ENCODE measurements at places on chromosomes 3 and 15. TPM values are rescaled to one million over a fixed set of nuclear protein-coding genes. Genes with fewer than 3 reads are reported as not detected.
A peak's percentile ranks its signal among the peaks of the same experiment; 100 is the strongest.

- peaks cover 15% of the 10 kb centered on the region for H3K4me1 ChIP-seq
- H3K36me3 ChIP-seq, result no peaks in the 10 kb centered on the region
- peak overlapping the region; percentile 24 for H3K27ac ChIP-seq
- DNase-seq, result no peak
- H3K27me3 ChIP-seq, result peaks cover 6% of the 10 kb centered on the region
These were observed 141.9 kb upstream of the CCDC54 start for GRCh38 chr3:107235193-107235927.

- peaks cover 59% of the 10 kb centered on the region for H3K27me3 ChIP-seq
- no peak for DNase-seq
- H3K27ac ChIP-seq, result no peak overlapping the region
- no peaks in the 10 kb centered on the region for H3K36me3 ChIP-seq
- no peaks in the 10 kb centered on the region for H3K4me1 ChIP-seq
These were observed 5.3 kb downstream of the GABRA5 start for GRCh38 chr15:26872206-26872605.

Gene TM4SF1
- total RNA-seq, result 39.4 TPM

GRCh38 chr15:62566248-62566647 is 401.2 kb upstream of the C2CD4B start:
- no peak for DNase-seq
- peaks cover 44% of the 10 kb centered on the region for H3K4me1 ChIP-seq
- H3K36me3 ChIP-seq, result peaks cover 7% of the 10 kb centered on the region
- no peak overlapping the region for H3K27ac ChIP-seq
- H3K4me3 ChIP-seq, result no peak overlapping the region
- H3K27me3 ChIP-seq, result peaks cover 3% of the 10 kb centered on the region

Gene GP9
- not detected for total RNA-seq

- no peaks in the 10 kb centered on the region for H3K36me3 ChIP-seq
- no peak overlapping the region for H3K4me3 ChIP-seq
- H3K4me1 ChIP-seq, result peaks cover 9% of the 10 kb centered on the region
- H3K27me3 ChIP-seq, result no peaks in the 10 kb centered on the region
These were observed 152.5 kb downstream of the MEX3B start for GRCh38 chr15:81893182-81893835.

GRCh38 chr3:115252679-115253078 is 105.6 kb upstream of the ZBTB20 start:
- no peaks in the 10 kb centered on the region for H3K36me3 ChIP-seq
- DNase-seq, result no peak
- H3K27me3 ChIP-seq, result no peaks in the 10 kb centered on the region
- no peak overlapping the region for H3K4me3 ChIP-seq

DNA sequence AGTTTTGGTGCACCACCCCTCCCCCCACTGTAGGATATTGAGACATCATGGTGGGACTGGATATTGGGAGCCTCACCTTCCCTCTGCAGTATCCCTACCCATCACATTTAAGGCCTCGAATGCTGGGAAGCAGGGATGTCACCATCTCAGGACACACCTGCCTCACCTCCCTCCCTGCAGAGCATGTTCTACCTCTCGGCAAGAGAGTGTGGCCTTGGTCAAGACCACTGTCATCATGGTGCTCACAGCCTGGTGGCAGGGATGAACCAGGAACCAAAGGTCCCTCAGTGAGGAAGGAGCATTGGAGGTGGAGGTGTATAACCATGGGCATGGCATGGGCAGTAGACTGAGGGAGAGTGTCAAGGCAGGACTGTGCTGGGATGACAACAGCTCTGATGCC is 104.8 kb downstream of the CORO2B start:
- H3K4me3 ChIP-seq, result no peak overlapping the region
- no peak overlapping the region for H3K27ac ChIP-seq
- peaks cover 4% of the 10 kb centered on the region for H3K27me3 ChIP-seq
- H3K36me3 ChIP-seq, result no peaks in the 10 kb centered on the region
- no peak for DNase-seq

DNA sequence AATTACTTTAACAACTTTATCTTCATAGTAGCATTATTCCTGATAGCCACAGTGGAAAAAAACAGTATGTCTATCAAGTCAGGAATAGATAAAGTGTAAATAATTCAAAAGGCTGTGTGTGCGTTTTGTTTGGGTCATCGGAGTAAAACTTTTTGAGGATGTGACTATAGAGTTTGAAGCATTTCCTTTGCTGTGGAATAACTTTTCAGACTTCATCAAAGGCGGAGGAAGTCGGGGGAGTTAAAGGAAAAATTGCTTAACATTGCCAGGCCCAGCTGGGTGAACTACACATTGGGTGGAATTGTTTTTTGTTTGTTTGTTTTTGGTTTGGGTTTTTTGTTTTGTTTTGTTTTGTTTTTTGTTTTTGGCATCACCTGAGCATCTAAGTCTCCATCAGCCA is 70.4 kb upstream of the CRTC3 start:
- no peaks in the 10 kb centered on the region for H3K27me3 ChIP-seq
- H3K4me3 ChIP-seq, result no peak overlapping the region
- no peak for DNase-seq
- peaks cover 15% of the 10 kb centered on the region for H3K4me1 ChIP-seq
- H3K27ac ChIP-seq, result no peak overlapping the region

DNA sequence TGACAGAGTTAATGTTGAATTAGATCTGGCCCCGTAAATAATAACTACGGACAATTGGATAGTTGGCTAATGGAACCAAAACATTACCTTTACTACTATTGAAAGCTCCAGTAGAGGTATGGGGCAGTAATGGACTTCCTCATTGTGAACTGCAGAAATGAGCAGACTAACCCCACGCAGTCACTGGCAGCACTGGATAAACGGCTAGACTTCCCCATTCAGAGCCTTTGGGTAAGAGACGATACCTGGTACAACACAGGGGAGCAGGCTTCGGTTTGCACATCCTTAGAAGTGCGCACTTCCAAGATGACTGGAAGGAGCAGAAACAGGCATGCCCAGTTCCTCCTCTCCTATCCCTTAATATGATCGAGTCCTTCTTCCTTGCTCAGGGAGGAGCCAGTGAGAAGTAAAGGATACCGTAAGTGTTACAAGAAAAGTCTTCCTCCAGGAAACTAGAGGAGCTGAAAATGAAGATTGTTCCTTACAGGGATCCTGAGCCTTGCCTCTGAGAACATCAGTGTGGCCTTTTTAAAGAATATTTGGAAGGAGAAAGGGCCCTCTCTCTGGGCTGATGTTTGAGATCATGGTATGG is 100.5 kb upstream of the NECTIN3 start:
- DNase-seq, result no peak
- H3K27me3 ChIP-seq, result no peaks in the 10 kb centered on the region
- H3K4me1 ChIP-seq, result no peaks in the 10 kb centered on the region

Gene UBAP1L
- total RNA-seq, result 2.6 TPM

DNA sequence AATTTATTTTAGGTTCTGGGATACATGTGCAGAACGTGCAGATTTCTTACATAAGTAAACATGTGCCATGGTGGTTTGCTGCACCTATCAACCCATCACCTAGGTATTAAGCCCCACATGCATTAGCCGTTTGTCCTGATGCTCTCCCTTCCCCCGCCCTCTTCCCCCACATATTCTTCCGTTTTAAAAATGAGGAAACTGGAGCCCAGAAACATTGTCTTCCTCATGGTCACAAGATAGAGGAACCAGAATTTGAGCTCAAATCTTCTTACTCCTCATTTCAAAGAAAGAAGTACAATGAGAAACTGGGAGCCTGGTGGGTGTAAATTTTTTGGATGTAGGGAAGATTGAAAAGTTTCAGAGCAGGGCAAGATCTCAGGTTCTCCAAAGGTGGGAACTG is 56.1 kb upstream of the USP3 start:
- no peak for DNase-seq
- no peak overlapping the region for H3K27ac ChIP-seq
- no peaks in the 10 kb centered on the region for H3K36me3 ChIP-seq

DNA sequence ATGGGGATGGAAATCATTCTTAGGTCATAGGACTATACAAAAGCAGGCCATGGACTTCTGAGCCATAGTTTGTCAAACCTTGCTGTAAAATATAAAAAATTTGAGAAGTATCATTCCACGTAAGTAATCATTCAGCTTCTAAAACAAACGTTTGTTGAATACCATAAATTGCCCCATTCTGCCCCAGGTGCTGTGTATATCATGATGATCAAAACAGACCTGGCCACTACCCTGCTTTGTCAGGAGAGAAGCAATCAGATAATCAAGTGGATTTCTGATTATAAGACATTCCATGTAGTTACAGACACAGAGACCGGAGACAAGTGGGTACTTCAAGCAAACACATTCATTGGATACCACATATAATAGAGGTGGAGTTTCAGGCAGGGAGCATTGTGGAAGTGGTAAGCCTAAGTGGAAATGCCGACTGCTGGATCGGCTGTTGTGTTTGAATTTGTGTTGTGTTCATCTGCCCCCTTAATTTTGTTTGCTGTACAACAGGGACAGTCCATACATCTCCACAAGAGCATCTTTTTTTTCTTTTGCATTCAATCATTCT is 61.7 kb downstream of the TGFBR2 start:
- no peak overlapping the region for H3K4me3 ChIP-seq
- peaks cover 12% of the 10 kb centered on the region for H3K4me1 ChIP-seq
- no peaks in the 10 kb centered on the region for H3K27me3 ChIP-seq

DNA sequence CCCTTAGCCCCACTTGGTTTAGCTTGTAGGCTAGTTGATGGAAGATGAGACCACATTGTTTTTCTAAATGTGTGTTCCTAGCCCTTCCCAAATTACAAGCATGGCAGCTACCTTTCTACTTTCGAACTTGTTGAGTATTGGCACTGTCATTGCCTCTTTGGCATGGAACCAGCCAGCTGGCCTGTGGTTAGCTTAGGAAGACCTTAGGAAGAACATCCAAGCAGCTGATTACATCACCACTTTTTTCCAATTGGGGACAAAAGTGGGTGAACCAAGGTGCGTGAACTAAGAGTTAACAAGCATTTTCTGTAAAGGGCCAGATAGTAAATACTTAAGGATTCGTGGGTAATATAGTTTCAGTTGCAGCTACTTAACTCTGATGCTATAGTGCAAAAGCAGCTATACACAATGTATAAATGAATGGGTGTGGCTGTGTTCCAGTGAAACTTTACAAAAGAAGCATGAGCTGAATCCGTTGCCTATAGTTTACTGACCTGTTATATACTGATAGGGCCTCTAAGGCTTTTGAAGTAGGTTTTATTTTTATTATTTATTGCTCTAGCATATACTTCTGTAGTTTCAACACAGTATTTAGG is 8.5 kb downstream of the KLHL18 start:
- H3K36me3 ChIP-seq, result peaks cover 7% of the 10 kb centered on the region
- no peak for DNase-seq

- DNase-seq, result no peak
- H3K36me3 ChIP-seq, result peaks cover 17% of the 10 kb centered on the region
- peaks cover 12% of the 10 kb centered on the region for H3K27me3 ChIP-seq
- H3K27ac ChIP-seq, result peak overlapping the region; percentile 100
- peaks cover 28% of the 10 kb centered on the region for H3K4me1 ChIP-seq
These were observed 1.4 kb upstream of the SACM1L start for GRCh38 chr3:45687828-45688193.

Gene CCR9
- not detected for total RNA-seq

DNA sequence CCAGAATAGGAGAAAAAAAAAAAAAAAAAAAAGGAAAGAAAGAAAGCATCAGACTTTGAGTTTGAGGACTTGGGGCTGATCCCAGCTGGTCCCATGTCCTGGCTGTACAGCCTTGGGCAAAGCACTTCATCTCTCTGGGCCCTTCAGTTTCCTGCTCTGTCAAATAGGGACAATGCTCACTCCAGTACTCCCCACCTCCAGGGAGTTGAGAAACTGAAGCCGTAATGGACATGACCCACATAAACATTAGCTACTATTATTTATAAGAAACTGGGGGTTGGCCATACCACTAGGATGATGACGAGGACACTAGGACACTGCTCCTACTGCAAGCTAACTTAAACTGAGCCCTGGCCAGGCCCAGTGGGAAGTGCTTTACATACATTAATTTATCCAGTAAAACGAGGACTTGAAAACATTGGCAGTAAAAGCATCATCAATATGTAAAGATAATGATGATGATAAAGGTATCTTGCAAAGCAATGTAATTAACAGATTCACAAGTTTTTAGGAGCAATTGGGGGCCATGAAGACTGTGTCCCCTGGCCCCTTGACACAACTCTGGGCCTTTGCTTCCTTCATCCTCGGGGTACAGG is 22.9 kb upstream of the SMAD6 start:
- no peak for DNase-seq
- H3K36me3 ChIP-seq, result peaks cover 5% of the 10 kb centered on the region
- peaks cover 45% of the 10 kb centered on the region for H3K4me1 ChIP-seq
- no peaks in the 10 kb centered on the region for H3K27me3 ChIP-seq
- no peak overlapping the region for H3K4me3 ChIP-seq
- H3K27ac ChIP-seq, result peak overlapping the region; percentile 66

- no peak overlapping the region for H3K4me3 ChIP-seq
- peaks cover 31% of the 10 kb centered on the region for H3K4me1 ChIP-seq
These were observed 37.2 kb downstream of the MGLL start for GRCh38 chr3:127784865-127785710.

- H3K27me3 ChIP-seq, result peaks cover 6% of the 10 kb centered on the region
- H3K36me3 ChIP-seq, result no peaks in the 10 kb centered on the region
- no peaks in the 10 kb centered on the region for H3K4me1 ChIP-seq
- no peak for DNase-seq
These were observed 342.9 kb downstream of the CNTN3 start for GRCh38 chr3:74271541-74271940.
